ENCODE measurements at places on chromosomes 13 and 19.

GRCh38 chr19:40256512-40256911 is 28.6 kb downstream of the AKT2 start:
- DNase-seq = no peak

GRCh38 chr13:23571431-23571830 is 1.2 kb downstream of the TNFRSF19 start:
- no peak for DNase-seq

DNA sequence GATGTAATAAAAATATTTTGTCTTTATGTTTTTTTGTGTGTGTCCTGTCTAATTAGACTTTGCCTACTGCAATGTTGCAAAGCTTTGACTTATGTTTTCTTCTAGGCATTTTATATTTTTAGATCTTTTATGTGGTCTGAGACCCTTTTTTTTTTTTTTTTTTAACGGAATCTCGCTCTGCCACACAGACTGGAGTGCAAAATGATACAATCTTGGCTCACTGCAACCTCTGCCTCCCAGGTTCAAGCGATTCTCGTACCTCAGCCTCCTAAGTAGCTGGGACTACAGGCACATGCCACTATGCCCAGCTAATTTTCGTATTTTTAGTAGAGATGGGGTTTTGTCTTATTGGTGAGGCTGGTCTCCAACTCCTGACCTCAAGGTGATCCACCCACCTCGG is 8.5 kb upstream of the ZNF304 start:
- DNase-seq = no peak

DNA sequence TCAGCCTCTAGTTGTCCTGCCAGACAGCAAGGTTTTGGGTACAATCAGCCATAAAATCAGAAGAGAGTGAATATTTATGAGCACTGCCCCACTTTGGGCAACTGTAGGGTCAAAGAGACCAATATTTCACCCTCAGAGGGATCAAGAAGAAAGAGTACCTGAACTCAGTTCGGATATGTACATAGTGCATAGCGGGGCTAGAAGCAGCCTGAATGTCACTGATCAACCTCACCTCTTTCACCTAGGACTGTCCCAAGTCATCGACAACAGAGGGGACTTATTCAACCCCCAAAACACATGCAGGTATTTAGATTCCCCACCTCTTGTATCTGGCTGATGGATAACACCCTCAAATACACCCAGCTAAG is 446.9 kb downstream of the COG6 start:
- DNase-seq = peak; percentile 63

DNA sequence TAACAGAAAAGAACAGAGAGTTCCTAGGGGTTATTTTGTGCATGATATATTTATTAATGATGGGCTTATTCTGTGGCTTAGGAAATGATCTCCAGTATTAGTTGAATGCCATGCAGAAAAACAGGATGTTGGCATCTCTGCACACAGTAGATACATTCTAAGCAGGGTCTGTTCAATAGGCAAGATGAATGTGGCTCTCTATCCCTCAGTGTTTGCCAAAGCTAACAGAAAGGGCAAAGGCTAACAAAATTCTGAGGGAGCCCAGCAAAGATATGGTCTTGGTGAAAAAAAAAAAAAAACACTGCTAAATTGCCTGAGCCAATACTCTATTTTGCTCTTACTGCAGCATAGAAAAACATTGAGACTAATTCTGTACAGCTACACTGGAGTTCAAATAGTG is 1095.8 kb downstream of the UQCRFS1 start:
- DNase-seq = no peak

GRCh38 chr13:101425623-101426022 is 9.3 kb upstream of the NALCN start:
- DNase-seq = no peak

GRCh38 chr19:19232261-19232721 is 20.5 kb downstream of the NCAN start:
- no peak for DNase-seq

DNA sequence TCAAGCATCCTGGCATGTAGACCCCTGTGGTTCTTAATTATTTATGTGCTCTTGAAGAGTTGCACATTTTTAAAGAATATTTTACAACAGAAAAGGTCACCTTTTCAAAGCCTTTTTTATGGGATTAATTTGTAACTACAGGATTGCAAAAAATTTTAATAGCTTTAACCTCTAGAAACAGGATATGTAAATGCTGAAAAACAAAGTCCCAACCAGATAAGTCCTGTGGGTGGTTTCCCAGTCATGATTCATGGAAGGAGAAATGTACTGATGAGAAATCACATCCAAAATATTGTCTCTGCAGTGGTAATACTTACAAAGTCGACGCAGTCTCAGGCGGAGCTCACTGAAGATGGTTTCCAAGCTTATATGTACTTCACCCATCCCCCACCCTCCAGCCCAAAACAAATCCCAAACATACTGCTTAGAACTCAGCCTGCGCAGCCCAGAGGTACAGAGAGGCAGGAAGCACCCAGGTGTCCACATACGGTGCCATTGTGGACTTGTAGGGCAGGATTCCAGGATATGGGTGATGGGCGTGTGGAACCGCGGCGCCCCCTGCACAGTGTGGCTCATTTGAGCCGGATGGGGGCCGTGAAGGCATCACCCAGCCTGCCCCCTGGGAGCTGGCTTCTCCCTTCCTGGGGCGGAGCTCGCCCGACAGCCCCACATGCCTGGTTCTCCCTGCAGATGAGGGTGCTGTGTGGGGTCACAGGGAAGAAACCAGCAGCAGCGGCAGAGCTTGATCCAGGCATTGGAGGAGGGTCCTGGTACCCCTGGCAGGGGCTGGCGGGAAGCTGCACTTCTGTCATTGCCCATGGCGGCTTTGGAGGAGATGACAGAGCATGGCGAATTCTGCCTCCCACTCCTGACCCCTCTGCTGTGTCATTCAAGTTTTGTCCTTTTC is 101.2 kb downstream of the ATP11A start:
- no peak for DNase-seq

- no peak for DNase-seq
Observed at GRCh38 chr13:100347968-100348367, 240.6 kb downstream of the GGACT start.

DNA sequence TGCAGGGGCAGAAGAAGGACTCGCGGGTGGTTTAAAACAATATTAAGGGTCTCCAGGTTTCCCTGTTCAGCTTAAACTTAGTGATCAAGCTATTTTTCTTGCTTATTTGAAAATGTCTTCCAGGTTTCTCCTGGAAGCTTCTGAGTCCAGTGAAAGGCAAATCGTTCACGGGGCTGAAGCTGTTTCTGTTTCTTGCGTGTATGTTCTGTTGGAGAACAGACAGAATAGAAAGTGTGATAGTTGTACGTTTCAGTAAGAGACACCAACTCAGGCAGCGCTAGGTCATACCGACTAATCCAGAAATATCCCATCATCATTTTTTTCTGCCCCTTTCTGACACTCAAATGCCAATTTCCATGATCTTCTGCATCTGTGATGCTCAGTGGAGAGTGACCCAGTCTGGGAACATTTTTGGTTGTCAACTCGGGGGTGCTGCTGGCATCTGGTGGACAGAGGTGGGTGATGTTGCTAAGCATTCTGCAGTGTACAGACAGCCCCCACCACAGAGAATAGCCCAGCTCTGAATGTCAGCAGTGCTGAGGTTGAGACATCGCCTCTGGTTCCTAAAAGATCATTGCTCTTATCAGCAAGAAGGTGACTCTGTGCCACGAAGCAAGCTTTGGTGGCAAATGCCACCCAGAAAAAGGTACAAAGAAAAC is 4.3 kb downstream of the KLF2 start:
- peak; percentile 44 for DNase-seq

DNA sequence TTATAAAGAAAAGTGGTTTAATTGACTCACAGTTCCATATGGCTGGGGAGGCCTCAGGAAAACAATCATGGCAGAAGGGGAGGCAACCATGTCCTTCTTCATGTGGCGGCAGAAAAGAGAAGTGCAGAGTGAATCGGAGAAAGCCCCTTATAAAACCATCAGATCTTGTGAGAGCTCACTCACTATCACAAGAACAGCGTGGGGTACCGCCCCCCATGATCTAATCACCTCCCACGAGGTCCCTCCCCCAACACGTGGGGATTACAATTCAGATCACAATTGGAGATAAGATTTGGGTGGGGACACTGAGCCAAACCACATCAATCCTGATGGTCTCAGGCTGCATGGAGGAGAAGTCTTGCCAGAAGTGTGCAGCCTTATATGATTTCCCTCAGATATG is 26.0 kb downstream of the TM9SF2 start:
- DNase-seq = no peak

DNA sequence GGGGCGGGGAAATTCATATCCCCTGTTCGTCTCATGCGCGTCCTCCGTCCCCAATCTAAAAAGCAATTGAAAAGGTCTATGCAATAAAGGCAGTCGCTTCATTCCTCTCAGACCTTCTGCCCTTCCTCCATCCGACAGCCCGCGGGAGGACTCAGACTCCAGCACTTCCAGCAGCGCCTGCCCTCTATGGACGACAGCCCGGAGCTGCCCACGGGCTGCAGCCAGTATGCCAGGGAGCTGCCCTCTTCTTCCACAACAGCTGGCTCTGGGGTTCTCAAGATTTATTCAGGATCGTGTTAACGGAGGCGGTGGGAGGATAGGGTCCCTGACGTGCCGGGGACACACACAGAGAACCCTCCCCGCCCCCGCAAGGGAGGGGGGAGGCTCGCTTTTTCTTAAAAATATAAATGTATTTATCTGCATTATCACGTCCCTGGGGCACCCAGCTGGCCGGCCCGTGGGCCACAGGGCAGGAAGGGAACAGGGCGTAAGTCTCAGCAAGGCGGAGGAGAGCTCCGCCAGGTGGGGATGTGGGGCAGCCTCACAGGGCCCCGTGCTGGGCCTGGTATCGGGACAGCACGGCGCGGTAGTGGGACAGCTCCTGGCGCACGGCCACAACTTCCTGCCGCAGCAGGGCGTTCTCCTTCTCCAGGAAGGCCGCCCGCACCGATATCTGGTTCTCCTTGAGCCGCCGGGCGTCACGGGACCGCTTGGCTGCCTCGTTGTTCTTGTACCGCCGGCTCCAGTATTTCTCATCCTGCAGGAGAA is 6.7 kb downstream of the DBP start:
- DNase-seq = no peak

DNA sequence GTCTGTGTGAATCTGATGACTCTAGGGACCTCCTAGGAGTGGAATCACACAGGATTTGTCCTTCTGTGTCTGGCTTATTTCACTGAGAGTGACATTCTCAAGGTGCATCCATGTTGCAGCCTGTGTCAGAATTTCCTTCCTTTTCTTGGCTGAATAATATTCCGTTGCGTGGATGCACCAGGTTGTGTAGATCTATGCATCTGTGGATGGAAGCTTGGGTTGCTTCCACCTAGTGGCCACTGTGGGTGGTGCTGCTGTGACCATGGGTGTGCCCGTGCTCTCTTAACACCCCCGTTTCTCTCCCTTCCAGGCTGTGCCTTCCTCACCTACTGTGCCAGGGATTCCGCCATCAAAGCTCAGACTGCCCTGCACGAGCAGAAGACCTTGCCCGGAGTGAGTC is 26.2 kb downstream of the CELF5 start:
- DNase-seq = peak; percentile 68

DNA sequence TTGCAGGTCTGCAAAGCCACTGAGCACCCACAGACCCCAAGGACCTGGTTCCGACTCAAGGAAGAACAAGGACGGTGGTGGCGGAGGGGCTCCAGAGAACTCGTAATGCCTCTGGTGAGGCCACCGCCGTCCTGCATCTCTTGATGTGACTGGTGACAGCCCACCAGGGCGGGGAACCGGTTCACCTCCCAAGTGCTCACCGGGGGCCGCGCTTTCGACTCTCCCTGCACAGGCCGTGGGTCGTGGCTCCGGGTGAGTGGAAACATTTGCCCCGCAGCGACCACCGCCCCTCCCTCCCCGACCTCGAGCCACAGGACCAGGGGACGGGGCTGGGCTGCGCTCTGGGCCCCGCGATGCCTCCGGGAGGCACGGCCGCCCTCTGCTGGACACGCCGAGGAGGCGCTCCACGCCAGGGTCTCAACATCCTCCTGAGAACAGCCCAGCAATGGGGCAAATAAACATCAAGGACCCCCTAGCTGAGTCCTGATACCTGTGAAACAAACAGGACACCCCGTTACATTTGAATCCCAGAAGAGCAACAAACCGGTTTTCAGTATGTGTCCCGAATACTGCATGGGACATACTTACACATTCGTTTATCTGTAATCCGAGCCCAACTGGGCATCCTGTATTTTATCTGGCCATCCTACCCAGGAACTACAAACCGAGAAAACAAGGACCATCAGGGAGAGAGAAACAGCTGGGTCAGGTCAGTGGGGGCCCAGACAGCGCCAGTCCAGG is 3.9 kb upstream of the PLPP2 start:
- peak; percentile 72 for DNase-seq

- DNase-seq = no peak
Observed at GRCh38 chr13:37576601-37577000, 22.0 kb downstream of the POSTN start.

DNA sequence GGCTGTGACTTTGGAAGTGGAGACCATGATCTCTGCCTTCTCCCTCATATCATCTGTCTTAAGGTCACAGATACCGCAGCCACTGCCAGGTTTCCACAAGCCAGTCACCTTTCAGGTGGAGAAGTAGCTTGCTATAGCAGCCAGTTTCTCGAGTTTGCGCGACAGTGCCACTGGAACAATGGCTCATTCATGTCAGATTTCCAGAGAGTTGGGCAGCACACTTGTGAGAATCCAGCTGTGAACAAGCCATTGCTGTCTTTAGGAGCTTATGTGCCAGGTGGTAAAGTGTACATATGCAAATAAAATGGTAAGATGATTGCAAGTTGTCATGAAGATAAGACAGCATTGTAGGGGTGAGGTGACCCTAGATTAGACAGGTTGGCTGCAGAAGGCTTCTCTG is 22.3 kb downstream of the GARRE1 start:
- no peak for DNase-seq

GRCh38 chr13:77508959-77509620 is 26.4 kb upstream of the SCEL start:
- no peak for DNase-seq

DNA sequence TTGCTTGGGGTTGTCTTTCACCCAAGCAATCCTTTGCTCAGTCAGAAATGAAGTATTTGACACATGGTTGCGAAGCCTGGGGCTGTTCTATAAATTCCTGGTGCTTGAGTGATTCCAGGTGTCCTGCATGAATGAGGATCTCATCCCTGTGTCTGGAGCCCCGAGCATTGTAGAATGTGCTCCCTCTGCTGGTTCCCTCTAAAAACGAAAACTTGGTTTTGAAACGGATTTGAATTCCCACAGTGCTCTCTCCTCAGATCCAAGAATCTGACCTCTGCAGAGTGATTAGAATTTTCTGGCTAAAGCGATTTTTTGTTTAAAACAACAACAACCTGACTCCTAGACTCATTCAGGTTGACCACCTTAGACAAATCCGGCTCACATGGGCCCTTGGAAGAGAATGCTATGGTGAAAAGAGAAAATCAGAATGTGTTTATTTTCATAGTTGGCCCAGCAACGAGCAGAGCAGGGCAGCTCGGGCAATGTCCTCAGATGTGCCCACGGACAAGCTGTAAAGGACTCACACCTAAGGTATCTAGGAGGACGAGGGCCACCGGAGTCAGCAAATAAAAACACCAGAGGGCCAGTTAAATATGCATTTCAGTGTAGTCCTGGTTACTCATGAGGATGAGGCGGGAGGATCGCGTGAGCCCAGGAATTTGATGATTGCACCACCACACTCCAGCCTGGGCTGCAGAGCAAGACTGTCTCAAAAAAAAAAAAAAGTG is 8.7 kb upstream of the ATP12A start:
- no peak for DNase-seq

GRCh38 chr13:88136098-88136790 is 465.1 kb downstream of the SLITRK5 start:
- DNase-seq = no peak
